ENCODE measurements at places on chromosomes 1 and 21.
A peak's percentile ranks its signal among the peaks of the same experiment; 100 is the strongest.

DNA sequence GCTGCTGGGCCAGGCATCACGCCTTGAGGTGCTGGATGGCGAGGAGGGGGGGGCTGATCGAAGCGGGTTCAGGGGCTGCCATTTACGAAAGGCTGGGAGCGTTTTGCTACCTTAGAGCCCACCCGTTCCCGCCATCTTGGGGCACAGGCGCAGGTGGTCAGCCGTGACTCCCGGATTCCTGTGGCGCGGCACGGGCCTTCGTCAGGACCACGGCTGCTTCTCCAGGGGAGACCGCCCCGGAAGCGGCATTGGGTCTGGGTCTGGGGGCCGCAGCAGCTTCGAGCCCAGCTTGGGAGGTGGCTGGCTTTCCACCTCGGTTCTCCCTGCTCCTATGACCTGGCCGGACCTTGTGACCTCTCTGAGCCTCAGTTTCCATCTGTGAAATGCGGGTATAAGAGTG lies 23.8 kb downstream of the SPSB1 start:
- no peak for DNase-seq

DNA sequence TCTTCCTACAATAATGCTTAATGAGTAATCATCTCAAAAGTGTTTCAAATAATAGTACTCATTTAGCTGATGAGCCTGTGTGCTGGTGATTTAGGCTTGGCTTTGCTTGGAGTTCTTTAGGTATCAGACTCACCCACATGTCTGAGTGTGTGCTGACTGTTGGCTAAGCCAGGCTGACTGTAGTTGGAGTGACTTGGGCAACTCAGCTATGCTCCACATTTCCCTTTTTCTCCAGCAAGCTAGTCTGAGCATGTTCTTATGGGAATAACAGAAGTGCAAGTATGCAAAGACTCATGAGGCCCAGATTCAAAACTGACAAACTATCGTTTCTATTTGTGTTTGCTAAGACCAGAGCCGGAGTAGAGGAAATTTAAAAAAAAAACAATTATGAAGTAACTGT lies 99.0 kb upstream of the ADGRL4 start:
- peak; percentile 34 for DNase-seq

DNA sequence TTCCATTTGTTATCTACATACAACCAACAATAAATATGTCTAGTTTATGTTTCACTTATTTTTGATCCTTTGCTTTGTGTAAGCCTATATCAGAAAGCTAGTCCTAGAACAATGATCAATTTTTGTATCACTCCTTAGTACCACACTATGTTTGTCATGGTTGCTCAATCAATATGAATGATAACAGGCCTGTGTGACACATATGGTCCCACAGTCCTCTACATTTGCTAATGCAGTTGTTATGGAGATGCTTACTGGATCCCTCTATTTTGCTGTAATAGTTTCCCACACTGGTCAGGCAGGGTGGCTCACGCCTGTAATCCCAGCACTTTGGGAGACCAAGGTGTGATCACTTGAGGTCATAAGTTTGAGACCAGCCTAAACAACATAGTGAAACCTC lies 59.1 kb downstream of the ERO1B start:
- DNase-seq, result no peak

DNA sequence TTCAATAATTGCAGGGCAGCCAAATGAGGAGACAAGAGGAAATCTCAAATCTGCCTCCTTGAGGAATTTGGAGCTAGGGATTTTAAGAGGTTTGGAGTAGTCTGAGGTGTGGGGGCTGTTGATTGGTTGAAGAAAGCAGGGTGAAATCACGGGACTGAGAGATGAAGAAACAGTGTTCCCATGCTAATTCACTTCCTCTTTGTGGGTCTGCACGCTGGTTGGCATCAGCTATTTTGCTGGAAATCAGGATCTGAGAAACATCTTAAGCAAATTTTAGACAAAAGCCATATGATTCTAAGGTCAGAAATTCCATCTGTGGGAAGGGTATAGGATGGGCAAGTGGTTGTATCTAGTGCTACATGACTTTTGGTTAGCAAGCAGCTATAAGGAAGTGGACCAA lies 107.1 kb upstream of the PAXBP1 start:
- no peak for DNase-seq

DNA sequence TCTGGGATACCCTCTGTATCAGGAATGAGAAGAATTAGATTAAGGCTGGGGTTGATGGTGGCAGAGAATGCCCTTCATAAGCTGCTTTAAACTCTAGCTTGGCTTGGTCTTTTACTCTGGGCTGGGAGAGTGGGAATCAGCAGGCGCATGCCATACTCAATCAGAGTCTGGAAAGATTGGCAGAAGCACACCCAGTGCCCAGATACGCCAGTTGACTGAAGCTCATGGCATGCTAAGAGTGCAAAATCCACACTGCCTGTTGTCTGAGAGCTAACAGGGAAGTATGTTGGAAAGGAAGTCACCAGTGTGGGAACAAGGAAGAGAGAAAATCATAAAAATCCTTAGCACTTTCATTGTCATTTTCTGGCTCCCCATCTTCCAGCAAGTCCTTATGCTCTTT lies 53.0 kb downstream of the HMCN1 start:
- no peak for DNase-seq

DNA sequence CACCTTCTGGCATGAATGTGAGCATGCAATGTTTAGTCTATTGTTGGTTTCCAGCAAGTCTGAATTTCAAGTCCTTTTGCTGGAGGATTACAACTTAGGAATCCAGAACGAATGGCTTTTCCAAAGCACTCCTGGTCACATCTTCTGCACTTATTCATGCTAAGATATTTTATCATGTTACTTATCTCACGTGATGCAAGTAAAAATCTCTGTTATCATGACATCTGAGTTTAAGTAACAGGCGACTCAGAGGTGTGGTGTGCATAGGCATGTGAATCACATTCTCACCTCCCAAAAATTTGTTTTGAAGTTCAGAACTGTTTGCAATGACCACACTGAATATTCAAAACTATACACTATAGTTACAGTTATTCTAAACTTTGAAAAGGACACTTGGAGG lies 204.8 kb upstream of the FGGY start:
- DNase-seq, result no peak

DNA sequence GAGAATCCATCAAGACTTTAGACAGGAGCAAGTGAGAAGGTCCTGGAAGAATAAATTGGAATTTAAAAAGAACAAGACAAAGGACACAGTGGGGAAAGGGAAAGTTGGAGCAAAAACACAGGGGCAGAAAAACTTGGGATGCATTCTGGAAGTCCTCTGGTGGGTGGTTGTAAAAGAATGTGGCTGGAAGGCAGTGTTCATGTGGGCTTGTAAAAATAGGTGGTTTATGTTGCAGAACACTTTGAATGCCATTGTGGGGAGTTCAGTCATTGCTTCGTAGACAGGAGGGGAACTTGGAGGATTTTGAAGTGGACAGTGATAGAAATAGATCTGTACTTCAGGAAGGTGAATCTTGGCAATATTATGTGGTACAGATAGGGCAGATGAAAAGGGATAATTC lies 15.2 kb downstream of the KIF1B start:
- peak; percentile 56 for DNase-seq

GRCh38 chr1:186155594-186155993 lies 219.5 kb downstream of the TPR start:
- peak; percentile 87 for DNase-seq

DNA sequence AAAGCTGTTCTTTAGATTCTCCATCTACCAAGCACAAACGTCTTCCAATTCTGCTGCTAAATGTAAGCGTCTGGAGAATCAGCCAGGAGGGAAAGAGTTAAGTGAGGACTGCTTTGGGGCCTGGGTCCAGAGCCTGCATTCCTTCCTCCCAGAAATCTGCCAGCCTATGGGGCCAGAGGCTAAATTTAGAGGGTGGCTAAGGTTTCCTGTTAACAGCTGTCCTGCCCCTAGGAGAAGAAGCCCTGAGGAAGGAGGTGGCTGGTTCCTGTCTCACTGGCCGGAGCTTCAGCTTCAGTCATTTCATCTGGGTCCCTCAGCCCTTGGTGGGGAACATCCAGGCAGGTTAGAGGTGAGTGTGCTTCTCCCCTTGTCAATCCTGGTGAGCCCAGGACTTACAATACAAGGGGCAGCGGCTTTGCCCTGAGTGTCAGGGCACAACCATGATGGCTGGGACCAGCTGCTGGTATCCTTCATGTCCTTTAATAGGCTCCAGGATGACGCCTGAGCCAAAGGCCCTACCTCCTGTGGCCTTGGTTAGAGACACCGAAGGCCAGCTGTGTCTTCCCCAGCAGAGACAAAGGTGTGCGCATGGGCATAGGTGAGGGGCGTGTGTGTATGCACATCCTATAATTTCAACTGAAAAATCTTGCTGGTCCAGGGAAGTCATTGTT lies at the start of gene STYXL2:
STYXL2 (plus strand) TSS at position 230 of the 671 bp plus-strand sequence. CDS start 775 bp downstream, outside the sequence.
- no peak for DNase-seq

DNA sequence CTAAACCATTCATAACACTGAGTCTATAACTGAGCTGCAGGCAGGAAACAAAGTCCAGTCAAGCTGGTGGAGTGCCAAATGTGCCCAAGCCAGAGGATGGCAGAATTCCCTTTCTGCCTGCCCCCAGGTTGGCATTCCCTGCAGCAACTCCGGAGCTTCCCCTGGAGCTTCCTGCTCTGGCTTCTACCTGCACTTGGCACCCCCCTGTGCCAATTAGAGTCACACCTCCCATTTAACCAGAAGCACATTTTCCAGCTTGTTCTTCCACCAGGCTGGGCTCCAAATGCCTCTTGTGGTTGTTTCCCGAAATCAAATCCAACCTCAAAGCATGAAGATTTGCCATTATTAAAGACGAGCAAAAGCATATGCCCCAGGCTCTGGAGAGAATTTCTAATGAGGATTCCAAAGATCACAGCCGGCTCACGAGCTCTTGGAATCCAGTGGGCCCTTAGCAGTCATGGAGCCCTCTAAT lies 294.5 kb downstream of the RRAGC start:
- no peak for DNase-seq

DNA sequence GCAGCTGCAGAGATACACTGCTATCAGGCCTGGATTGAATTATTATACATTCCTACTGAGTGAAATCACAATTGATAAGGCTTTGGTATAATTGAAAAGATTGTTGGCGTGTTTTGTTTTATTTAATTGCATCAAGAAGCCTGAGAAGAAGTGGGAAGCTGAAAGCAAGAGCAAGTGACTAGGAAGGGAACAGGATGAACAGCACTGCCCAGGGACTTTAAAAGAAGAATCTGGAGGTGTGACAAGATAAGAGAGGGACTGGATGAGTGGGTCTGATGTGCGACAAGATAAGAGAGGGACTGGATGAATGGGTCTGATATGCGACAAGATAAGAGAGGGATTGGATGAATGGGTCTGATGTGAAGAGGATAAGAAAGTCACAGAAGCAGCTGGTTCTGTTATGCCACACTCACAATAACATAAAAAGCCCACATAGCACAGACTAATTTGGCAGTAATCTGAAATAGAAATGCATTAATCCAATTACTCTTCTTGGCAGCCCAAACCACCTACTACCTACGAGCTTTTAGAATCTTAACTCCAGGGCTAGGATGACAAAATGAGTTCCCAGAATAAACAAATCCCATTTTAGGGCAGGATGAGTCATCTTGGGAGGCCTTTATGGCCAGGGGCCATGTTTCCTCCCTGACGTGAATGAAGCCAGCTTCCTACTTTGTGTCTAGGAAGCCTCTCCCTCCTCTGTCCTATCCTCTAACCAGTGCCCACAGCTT lies 129.7 kb downstream of the DUSP10 start:
- peak; percentile 83 for DNase-seq

GRCh38 chr1:47852006-47852718 lies 145.0 kb downstream of the TRABD2B start:
- DNase-seq, result no peak

GRCh38 chr1:168653567-168653966 lies 75.4 kb downstream of the DPT start:
- DNase-seq, result peak; percentile 64

GRCh38 chr1:30700528-30701257 lies 22.7 kb downstream of the MATN1 start:
- peak; percentile 88 for DNase-seq

- peak; percentile 47 for DNase-seq
These were observed 19.9 kb downstream of the WNT4 start for GRCh38 chr1:22123071-22123390.

GRCh38 chr1:205568469-205569361 lies 63.1 kb downstream of the ELK4 start:
- DNase-seq, result no peak

GRCh38 chr1:171480035-171480434 lies 5.3 kb upstream of the PRRC2C start:
- no peak for DNase-seq

DNA sequence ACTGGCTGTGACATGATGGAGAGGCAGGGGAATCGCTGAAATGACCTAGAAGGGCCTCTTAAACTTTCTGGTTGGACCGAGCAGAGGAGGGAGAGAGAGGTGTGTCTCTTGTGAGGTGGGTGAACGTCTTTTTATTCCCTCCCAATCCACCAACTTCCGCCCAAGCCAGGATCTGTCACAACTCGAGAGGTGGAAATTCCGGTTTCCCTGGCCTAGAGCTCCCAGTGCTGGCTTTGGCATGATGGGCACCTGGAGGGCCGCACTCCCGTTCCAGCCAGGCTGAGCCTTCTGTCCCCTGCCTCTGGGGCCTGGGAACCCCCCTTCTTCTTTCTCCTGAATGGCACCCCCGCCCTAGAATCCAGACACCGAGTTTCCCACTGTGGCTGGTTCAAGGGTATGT lies at the start of gene SEMA4A:
SEMA4A (plus strand) TSS at position 224 of the 400 bp plus-strand sequence. CDS start 994 bp downstream, outside the sequence.
- DNase-seq, result no peak

GRCh38 chr21:29235714-29236197 lies 63.0 kb upstream of the BACH1 start:
- no peak for DNase-seq

DNA sequence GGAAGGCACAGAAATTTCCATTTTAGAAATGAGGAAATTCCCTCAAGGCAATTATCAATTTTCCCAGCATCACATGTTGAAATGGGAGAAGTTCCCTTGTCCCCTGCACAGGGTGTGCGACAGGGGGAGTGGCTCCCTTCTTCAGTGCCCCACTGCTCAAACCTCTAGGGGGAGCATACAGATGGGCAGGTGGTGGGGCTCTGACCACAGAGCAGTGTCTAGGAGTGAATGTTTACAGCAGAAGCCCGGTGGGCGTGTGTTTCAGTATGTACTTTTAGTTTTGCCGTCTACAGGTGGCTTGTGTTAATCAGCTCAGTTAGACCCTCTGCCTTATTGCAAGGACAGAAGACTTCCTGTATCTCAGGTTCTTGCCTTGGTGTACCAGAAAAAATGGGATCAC lies 493.7 kb upstream of the PLXNA2 start:
- no peak for DNase-seq

DNA sequence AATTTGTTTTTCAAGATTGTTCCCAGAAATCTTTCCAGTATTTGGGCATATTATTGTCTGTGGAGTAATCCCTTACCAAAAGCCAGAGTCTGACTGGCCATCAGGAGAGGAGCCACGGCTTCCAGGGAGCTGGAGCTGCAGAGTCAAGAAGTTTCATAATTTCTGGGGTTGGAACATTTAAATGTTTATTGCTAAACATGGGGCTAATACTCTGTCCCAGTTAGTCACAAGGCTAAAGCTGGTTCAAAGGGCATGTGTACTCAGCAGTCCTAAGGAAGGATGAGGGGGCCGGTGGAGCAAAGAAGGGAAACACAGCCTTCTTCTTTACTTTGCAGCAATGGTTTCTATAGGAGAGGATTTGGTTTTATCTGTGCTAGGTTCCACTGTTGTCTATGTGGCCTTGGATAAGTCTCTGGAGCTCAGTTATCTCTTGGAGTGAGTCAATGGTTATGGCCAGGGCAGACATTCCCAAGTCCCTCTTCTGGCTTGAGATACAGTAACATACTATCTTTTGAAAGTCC lies 9.5 kb downstream of the DENND2D start:
- DNase-seq, result peak; percentile 48

- no peak for DNase-seq
These were observed 28.1 kb downstream of the KMO start for GRCh38 chr1:241560146-241560848.

Measured in fibroblast of skin of back (primary cell).